ENCODE measurements at places on chromosomes 11 and 22.

DNA sequence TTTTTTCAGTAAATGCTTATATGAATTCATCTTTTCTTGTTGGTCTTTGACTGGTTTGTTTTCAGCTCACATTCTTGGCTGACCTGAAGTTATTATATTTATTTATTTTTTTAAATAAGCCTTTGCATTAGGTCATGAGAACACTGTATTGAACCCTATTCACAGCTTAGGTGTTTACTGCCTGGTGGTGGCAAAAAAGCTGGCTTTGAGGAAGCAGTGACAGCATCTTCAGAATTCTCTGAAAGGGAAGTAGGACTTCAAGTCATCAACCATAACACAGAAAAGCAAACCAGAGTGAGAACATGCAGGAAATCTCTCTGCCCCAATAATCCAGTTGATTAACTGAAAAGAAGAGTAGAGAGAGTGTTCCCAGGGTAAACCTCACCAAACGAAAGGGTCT lies 30.3 kb upstream of the MMP13 start:
- no peak for DNase-seq

DNA sequence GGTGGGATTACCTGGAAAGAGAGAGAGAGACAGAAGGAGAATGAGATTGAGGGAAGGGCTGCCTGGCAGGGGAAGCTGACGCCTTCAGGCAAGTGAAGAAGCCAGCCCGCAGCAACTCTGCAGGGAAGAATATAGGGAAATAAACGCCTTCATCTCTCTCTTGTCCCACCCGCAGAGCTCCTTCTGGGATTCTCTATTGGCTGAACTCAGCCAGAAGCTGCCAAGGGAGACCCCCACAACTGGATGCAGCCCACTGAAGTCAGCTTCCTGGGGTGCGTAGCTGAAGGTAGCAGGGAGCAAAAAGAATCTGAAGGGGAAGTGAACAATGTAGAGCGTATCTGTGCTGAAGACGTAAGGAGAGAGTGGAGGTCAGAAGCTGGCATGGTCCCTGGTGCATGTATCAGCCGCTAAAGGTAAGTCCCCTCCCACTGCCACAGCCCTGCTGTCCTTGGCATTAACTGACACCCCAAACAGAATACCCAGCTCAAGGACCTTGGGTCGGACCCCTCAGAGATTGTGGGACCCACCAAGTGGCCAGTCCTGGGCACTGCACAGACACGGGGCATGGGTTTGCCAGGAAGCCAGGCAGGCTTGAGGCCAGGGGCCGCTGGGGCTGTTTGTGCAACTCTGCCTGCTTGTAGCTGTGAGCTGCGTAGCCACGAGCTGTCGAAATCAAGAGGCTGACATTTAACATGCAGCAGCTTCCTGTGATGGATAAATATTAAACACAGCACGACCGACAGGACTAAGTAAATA lies 469.9 kb downstream of the MN1 start:
- DNase-seq = no peak

GRCh38 chr11:126546191-126546590 lies 190.7 kb downstream of the ST3GAL4 start:
- no peak for DNase-seq

DNA sequence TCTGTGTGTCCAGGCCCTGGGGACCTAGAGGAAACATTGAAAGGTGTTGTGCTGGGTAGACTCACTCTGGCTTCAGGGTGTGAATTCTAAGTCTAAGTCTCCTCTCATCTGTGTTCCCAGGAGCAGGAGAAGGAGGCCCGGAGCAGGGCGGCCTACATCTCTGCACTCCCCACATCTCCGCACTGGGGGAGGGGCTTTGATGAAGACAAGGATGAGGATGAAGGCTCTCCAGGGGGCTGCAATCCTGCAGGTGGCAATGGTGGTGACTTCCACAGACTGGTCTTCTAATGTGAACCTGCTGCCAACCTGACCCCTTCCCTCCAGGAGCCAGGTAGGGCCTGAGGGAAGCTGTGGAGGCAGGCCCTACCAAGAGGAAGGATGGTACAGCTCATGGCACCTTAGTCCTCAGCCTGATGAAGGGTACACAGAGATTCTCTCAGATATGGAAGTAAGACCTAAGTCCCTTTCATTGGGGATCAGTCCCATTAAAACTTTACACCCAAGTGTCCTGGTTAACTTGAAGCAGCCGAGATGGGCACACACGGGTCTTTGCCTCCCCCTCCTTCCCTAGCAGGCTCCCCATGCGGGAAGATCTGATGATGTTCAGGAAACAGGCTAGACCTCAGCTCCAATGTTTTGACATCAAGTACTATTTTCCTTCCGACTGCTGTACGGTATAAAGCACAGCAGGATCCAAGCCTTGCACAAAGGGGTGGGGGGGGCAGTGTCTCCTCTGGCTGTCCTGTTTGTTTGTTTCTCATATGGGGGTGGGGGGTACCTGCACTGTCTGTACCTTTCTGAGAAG lies 25.0 kb downstream of the USP35 start:
- no peak for DNase-seq

Measured in CMK (cell line).